NCI-H1694 treated with DMSO at 0.1 percent for 48 hours (cell line): ENCODE measurements at places on chromosomes 1 and 21.

GRCh38 chr1:82560566-82560965, 759.8 kb downstream of the ADGRL2 start:
- no peak for DNase-seq

- DNase-seq: no peak
Observed at GRCh38 chr1:41906943-41907342, 11.8 kb downstream of the HIVEP3 start.

DNA sequence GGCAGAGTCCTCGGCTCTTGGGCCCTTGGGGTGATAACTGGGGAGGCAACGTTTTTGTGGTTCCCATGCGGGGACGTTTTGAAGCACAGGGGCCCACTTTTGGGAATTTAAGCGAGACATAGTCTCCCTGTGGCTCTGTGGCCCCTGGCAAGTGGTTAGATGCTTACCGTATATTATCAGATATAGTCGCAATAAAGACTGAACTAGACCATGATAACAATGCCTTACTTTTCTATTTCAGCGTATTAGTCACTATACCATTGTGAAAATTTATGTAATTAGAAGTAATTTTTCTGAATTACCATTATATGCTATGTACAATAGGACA, 538 bp upstream of the RCAN1 start:
- DNase-seq: no peak

DNA sequence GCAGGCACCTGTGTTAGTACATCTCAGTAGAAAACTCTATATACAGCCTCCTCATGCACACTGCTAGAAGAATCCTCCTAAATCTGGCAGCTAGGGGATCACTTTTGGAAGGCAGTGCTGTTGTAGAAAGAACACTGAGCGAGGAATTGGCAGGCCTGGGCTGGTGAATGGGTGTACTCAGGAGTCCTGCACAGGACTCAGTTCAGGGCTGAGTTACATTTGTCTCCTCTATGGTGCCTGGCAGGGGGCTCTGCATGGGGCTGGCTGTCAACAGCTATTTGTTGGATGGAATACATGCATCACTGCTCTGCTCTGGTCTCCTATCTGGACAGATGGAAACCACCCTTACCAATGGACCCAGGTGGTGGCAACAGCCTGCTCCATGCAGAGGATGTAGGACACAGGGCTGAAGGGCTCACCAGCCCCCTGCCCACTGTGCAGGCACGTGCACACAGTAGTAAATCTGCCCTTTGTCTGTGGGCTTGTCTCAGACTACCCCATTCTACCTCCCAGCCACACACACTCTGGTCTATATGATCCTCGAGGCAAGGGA, 74.2 kb downstream of the LRIG2 start:
- no peak for DNase-seq

DNA sequence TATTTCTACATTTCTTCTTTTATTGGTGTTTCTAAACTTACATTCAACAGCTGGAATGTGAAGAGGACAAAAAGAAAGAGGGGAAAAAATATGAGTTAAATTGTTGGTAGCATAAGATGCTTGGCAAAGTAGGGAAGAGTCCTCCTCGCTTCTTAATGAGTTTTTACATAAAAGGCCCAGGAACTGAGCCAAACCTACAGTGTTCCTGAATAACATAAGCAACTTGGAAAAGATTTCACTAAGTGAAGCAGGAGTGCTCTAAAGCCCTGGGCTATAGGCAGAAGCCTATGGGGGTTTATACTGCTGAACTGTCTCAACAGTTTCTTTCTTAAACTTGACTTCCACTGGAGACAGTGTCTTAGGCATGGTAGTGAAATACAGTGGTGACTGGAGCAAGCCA, 115.0 kb upstream of the USP25 start:
- DNase-seq: no peak

DNA sequence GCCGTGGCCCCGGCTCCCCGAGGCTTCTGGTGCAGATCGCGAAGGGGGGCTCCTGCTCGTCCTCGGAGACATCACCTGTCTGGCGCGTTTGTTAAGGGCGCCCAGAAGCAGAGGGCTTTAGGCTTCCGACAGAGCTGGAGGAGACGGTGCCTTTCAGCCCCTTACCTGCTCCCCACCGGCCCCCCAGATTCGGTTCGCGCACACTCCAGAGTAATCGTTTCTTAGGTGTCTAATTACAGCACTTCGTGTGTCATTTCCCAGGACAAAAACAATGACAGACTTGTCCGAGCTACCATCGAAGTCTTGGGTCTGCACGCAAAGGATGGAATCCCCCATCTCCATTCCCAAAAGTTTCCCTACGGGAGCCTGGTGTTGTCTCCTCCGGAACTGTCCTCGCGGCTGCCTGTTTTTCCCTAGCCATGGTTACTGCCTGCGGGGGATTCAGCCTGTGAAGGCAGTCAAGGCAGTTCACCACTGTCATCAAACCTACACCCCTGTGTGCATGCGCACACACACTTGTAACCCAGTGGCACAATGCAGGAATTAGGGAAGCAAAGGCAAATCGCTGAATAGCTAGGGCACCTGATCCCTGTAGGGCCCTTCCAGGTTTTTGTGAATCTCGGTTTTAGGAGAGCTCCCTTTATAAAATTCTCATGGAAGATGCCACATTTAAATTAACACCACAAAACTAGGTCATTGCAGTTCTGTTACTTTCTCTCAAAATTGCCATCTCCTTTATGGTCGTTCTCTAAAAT, 738 bp upstream of the CDC42BPA start:
- DNase-seq: no peak

DNA sequence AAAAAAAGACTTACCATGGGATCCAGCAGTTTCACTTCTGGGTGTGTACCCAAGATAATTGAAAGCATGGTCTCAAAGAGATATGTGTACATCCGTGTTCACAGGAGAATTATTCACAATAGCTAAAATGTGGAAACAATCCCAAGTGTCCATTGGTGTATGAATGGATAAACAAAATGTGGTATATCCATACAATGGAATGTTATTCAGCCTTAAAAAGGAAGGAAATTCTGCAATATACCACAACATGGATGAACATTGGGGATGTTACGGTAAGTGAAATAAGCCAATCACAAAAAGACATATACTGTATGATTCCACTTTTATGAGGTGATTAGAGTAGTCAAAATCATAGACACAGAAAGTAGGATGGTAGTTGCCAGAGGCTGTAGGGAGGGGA, 7.0 kb upstream of the TUT4 start:
- DNase-seq: no peak

- DNase-seq: no peak
Observed at GRCh38 chr1:2942410-2942809, 78.9 kb upstream of the ACTRT2 start.

DNA sequence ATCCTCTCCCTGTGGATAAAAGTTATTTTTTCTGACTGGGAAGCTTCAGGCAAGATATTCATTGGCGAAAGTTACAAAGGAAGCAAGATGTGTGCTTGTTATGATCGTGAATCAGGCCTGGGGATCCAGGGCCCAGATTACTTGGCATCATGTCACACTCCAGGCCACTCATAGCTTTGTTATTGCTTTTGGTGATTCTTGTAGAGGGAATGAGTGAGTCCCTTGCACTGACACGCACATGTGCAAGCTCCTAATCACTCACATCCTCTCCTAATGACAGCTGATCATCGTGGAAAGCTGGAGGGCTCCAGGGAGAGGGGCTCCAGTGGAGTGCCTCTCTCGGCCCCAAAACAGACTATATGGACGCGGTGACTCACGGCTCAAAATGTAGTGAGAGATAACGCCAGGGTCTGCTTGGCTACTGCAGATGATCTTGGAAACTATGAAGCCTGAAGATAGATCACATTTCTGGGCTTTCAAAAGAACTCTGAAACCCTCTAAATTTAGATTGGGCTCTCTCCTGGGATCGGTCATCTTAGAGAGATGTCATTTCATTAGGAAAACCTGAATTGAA, 481.1 kb upstream of the USP24 start:
- DNase-seq: no peak

DNA sequence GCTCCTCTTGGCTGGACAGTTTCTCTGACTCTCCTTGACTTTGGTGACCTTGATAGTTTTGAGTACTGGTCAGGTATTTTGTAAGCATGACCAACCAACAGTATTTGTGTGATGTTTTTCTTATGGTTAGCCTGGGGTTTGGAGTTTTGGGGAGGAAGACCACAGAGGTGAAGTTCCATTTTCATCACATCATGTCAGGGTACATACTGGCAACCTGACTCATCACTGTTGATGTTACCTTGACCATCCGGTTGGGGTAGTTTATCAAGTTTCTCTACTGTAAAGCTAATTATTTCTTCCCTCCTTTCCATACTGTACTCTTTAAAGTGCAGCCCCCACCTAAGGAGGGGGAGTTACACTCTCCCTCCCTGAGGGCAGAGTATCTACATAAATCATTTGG, 13.4 kb downstream of the OSCP1 start:
- no peak for DNase-seq

DNA sequence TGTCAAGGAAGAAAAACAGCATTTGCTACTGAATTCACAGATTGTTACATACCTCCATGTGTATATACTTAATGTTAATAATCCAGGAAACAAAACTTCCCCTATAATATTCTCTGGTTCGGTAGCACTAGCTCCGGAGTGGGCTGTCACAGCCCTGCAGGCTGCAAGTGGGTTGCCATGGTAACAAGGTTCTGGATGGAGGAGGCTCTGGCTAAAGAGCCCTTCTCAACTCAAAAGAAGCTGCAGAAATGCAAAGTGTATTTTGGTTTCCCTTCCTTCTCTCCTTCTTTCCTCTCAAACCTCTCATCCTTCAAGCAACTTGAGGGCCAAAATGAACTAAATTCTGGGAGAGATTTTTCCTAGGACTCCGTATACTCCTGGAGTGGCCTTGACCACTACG, 45.2 kb downstream of the ASTN1 start:
- DNase-seq: no peak

- DNase-seq: no peak
Observed at GRCh38 chr1:205746757-205747412, 3.1 kb downstream of the NUCKS1 start.

DNA sequence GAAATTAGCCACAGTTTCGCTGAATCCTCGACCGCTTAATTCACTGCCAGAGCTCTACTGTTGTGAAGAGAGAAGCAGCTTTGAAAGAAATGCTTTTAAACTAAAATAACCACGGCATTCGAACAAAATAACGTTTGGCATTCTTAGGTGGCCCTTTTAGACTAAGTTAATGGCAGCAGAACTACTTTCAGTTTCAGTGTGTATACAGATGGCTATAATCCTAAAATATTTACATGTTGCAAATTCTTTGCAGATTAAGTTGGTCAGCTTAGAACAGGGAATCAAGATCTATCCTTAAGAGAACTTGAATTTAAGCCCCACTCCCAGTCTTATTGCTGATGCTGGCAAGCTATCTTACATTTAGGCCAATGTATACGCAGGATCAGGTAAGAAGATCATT, 62.7 kb downstream of the ADSS2 start:
- no peak for DNase-seq

DNA sequence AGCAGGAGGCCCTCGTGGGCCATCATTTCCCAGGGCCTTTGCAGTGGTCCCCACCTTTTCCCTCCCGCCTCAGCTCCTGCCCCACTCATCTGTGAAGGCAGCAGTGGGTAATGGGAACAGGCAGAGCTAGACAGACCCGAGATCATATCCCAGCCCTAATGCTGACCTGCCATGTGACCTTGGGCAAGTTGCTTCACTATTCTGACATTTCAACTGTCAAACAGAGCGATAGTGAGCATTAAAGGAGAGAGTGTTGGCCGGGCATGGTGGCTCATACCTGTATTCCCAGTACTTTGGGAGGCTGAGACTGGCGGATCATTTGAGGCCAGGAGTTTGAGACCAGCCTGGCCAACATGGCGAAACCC, 51.7 kb downstream of the RPS6KA1 start:
- no peak for DNase-seq

GRCh38 chr1:34701326-34702060, 53.4 kb upstream of the GJB5 start:
- DNase-seq: no peak

GRCh38 chr1:232057217-232057895, 430.8 kb downstream of the DISC1 start:
- DNase-seq: no peak

GRCh38 chr1:247110627-247111258, 6.6 kb upstream of the ZNF669 start:
- no peak for DNase-seq

GRCh38 chr1:72936151-72936740, 653.9 kb upstream of the NEGR1 start:
- no peak for DNase-seq

GRCh38 chr21:38780879-38781278, 24.9 kb upstream of the ETS2 start:
- DNase-seq: no peak

GRCh38 chr1:101291562-101292380, 55.0 kb downstream of the S1PR1 start:
- no peak for DNase-seq

DNA sequence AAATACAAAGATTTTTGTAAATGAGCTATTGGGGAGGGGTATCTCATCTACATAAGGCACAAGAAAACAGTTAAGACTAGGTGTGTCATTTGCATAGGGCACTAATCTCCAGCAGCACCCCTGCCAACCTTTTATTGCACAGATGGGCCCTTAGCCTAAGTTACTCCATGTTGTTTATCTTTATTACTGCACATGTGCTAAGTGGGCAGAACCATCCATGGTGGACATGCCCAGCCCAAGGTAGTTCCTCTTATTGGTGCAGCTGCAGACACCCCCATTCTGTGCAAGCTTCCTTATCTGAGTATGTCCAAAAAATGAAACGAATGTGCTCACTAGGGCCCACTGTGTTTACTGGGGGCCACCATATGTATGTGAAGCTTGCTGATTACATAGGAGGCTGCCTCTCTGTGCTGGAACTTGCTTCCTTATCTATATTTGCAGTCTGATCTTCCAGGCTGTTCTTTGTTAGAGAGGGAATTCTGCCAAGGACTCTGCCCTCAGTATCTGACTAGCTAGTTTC, 77.3 kb upstream of the NEK7 start:
- no peak for DNase-seq

DNA sequence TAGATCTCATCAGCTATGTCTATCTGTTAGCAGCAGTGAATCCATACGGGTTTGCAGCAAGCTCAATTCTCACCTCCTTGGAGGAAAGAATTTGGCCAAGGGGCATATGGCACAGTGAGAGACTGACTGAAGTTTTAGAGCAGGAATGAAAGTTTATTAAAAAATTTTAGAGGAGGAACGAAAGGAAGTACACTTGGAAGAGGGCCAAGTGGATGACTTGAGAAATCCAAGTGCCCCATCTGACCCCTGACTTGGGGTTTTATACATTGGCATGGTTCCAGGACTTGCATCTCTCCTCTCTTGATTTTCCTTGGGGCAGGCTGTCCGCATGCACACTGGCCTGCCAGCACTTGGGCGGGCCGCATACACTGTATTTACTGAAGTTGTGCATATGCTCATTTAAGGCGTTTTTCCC, 9.2 kb upstream of the OSBPL9 start:
- no peak for DNase-seq

DNA sequence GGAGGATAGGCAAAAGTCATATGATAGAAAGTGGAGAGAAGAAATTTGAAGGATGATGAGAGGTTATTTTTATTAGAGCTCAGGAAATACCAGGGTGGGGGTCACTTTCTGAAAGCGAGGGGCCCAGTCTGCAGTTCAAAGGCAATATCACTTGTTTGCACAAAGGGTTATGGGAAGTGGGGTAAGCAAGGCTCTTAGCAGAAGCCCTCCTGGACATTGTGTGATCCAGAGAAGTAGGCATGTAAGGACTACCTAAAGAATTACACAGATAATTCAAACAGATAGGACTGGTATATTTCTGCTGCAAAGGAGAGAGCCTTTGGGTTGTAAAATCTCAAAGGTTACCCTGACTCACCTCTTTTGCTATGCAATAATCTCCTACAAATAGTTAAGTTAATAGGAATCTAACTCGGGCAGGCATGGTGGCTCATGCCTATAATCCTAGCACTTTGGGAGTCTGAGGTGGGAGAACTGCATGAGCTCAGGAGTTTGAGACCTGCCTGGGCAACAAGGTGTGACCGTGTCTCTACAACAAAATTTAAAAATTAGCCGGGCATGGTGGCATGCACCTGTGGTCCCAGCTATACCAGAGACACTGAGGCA, 25.2 kb upstream of the PRRC2C start:
- DNase-seq: no peak
